RKO (cell line): ENCODE measurements at places on chromosomes 4 and X.
A peak's percentile ranks its signal among the peaks of the same experiment; 100 is the strongest.

GRCh38 chr4:112142182-112142581, 3.1 kb upstream of the FAM241A start:
- DNase-seq: no peak

DNA sequence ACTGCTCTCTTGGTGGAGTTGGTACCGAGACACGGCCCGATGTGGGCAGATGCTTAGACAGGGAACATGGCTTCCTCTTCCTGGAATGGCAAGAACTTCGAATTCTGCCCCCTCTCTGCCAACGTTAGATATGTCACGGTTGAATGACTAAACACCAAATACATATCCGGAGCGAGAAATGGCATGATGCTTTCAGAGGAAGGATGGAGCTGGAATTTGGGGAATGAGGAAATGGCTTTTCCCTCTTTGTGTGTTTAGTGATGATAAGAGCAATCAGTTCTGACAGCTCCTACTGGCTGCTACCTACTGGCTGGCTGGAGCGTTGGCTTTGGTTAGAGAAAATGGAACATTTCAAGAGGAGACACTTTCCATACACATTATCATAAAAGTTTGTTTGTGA, 140.0 kb downstream of the DHRSX start:
- no peak for DNase-seq

- no peak for DNase-seq
These were observed 147.9 kb upstream of the FGF13 start for GRCh38 chrX:138859421-138859820.

DNA sequence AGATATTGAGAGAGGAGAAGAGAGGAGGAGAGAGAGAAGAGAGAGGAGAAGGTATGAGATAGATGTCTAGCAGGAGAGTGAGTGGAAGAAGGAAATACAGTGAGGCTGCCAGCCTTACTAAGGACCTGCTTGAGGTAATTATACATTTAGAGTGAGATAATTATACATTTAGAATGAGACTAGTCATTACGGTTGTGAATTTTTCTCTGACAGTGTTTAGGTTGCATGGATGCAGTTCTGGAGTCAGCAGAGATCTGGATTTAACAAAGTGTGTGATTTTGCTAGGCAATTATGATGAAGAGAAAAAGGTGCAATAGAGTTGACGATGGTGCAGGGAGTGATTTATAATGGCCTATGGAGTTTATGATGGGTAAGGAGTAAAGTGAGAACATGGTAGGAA, 187.1 kb upstream of the ARX start:
- no peak for DNase-seq

GRCh38 chrX:24002792-24003191, 24.2 kb downstream of the KLHL15 start:
- DNase-seq: no peak

DNA sequence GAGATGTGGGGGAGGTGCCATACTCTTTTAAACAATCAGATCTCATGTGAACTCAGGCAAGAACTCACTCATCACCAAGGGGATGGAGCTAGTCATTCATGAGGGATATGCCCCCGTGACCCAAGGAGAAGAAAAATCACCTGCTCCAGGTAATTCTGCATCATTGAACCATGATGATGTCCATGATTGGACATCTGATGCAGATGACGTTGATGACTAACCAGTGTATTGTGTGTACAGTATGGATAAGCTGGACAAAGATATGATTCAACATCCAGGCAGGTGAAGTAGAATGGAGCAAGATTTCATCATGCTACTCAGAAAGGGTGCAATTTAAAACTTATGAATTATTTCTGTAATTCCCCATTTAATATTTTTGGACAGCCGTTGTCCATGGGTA, 286.4 kb upstream of the SMIM31 start:
- no peak for DNase-seq

GRCh38 chr4:26751004-26751403, 109.6 kb upstream of the STIM2 start:
- DNase-seq: no peak

GRCh38 chr4:152508386-152508785, 27.5 kb downstream of the FBXW7 start:
- no peak for DNase-seq

DNA sequence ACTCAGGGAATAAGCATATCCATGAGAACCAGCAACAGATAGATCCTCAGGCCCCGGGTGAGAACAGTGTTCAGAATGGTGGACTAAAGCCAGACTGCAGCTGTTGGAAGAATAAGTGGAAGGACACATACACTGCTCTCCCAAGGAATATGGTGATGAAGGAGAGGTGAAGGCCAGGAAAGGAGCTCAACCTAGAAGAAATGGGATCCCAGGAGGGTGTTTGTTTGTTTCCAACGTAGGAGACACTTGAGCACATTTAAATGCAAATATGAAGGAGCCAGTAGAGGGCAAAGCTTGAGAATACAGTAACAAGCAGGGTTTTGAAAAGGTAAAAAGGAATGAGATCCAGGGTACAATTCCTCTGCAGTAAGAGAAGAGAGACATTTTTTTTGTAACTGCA, 42.4 kb upstream of the ATOH1 start:
- no peak for DNase-seq

GRCh38 chrX:21004835-21005234, 369.4 kb upstream of the CNKSR2 start:
- DNase-seq: peak; percentile 58

GRCh38 chr4:136392576-136392975, 1139.7 kb downstream of the PCDH18 start:
- peak; percentile 16 for DNase-seq

- DNase-seq: no peak
These were observed 11.7 kb downstream of the MTTP start for GRCh38 chr4:99586322-99586721.

DNA sequence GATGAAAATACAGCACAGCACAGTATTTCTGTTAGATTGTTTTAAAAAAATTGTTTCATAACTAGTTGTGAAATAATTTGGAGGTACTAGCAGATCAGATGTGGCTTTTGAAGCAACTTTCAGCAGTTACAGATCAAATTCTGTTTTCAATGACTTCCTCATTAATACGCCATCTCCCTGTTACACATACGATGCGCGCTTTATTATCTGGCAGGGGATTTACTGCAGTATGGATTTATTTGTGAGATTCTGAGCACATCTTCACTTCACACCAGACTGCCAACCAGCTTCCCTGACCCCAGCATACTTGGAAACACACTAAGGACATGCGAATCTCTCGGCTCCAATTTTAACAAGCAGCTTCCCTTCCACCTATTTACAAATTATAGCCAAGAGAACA, 235.5 kb upstream of the DIAPH2 start:
- DNase-seq: no peak

DNA sequence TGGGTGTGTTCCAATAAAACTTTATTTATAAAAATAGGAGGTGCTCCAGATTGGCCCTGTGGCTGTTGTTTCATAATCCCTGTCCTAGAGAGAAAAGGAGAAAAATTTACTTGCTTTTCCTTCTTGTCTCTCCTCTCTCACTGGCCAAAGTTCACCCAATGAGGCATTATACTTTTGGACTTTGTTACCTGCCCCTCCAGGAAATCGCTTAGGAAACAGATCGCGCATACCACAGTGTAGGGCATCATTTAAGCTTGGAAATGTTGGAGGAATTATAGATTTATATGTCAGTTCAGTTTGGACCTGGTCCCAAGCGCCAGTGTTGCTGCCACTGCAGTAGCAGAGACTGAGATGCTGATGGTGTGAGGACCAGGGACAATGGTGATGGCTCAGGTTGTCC, 337.6 kb upstream of the NR3C2 start:
- DNase-seq: no peak

- DNase-seq: peak; percentile 10
These were observed 77.9 kb downstream of the CXXC4 start for GRCh38 chr4:104416725-104417356.

DNA sequence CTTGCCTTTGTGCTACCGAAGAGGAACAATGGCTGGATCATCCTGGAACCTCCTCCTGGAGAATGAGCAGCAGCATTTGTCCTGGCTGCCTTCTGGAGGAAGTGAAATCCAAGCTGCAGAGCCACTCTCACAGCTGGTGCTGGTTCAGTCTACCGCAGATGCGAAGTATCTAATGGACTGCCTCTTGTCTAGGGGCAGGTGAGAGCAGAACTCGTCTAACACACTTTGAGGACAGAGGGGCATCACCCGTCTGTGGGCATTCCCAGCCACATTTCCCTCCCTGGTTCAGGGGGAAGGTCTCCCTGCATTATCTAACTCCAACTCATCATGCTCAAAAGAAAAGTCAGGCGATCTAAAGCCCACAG, 338.2 kb upstream of the GATB start:
- DNase-seq: no peak

DNA sequence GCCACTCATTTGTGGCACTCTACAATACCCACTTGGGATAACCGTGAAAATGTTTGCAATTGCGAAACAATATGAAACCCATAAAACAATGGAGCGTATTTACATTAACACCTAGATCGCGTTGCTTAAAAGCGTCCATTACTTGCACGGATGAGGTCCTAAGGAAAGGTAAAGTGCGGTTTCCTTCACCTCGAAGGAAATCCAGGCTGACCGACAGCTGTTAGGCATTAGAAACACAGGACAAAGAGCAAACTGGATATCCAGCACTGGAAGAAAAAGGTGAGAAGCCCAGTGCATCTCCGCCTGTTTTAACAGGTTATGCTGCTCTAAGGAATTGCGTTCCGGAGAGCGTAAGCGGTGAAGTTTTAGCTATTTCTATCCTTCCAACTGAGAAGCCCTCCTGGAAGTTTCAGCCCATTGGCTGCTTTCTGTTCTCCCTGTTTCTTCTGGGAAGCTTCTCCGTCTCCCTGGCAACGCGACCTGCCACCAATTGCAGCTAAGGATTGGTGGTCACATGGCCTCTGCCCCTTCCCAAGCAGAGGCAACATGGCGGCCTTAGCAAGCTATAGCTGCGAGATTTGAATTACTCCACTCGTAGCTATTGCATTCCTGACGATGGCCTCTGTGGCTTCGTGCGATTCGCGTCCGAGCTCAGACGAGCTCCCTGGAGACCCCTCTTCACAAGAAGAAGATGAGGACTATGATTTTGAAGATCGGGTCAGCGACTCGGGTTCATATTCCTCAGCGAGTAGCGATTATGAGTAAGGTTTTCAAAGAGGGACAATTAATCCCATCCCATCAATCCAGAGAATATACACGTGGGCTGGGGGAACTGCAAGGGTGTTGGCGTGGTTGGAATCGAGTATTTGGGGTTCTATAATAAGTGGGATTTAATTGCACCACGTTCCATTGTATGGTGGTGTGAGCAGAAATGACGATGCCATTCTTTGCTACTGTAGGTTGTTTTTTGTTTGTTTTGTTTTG, at the start of gene INTU:
TSS of gene INTU (plus strand) at position 538 of the 984 bp plus-strand sequence. CDS start at position 616, 78 bp downstream.
- DNase-seq: peak; percentile 97

GRCh38 chr4:38154681-38155588, 194.7 kb downstream of the PTTG2 start:
- DNase-seq: no peak

DNA sequence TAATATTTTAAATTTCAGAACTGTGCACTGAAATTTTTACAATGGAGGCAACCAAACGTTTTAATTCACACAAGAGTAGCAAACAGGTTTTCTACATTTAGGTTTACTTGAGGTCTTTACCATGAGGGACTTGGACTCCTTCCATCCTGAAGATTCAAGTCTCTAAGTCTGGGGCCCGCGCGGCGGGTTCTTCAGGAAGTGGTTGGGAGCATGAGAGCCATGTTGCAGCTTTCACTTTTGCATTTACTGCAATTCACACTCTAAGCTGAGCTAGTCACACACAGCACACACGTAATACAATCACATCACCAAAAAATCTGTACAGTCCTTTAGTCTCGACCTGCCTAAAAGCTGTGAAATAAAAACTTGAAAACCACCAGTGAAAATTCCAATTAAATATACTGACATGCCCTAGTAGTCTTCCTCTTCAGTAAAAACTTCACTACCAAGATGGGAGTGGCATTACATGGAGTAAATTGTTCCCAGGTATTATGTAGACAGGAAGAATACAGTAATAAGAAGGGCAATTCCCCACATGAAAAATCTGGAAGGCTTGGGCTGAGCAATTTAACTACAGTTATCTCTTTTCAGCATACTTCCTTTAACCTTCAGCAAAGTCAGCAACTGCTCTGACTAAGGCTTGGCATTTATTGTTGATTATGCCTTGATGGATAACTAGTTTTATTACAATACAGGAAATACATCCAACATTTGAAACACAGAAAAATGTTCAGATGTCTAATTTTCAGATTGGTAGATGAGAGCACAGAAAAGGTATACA, 571.1 kb upstream of the DIPK2B start:
- peak; percentile 89 for DNase-seq

DNA sequence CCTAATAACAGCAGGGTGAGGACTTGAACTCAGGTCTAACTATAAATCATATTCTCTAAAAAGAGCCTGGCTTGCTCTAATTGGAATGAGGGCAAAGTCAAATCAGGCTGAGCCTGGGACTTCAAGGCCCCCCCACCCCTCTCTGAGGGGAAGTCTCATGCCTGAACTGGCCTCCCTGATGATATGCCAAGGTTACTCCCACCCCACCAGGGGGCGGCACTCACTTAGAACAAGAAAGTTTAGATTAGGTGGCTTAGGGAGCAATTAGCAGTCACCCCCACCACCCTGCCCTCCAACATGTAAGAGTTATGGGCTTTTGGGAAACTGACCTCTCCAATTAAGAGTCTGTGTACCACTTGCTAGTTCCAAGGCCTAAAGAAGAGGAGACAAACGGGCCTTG, 2.7 kb downstream of the FOXO4 start:
- DNase-seq: peak; percentile 31

- no peak for DNase-seq
These were observed 175.8 kb upstream of the MTMR8 start for GRCh38 chrX:64571011-64571410.

- DNase-seq: no peak
These were observed 24.3 kb downstream of the SHROOM3 start for GRCh38 chr4:76459291-76459723.

DNA sequence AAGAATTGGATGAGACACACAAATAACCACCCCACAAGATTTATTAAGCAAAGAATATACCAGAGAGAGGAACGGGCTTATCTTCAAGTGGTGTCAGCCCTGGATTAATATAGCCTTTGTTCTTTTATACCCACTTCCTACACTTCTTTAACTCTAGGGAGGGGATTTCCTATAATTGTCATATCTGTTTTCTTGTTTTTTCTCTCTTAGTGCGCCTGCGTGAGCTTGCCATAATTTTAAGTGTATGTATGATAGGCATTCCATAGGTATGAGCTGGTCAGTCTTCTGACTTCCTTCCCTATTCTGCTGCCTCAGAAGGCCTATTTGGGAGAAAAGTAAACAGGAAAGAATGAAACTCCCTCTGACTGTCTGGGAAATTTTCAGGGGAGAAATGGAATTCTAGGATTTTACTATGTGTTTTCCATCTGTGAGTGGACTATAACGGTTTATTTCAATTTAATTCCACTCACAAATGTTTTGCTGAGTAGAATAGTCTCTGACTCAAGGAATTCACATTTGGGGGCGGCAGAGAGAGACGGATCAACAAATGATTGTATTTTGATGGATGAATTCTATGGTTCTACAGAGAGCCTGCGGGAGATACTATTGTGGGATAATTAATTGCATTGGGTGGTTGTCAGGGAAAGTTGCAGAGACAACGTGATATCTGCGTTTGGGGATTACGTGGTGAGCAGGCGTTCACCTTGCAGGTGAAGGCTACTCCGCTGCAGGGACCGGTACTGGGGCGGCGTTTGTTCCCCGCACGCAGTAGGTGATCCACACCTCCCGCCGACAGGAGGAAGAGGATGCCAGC, 626 bp upstream of the CEP135 start:
- DNase-seq: peak; percentile 98

GRCh38 chrX:22097012-22097694, 65.0 kb downstream of the PHEX start:
- no peak for DNase-seq
